Stomach (tissue), 19 donors: ENCODE measurements at places on chromosomes 12 and 14.

- DNase-seq = peak; percentile 75
These were observed 108.5 kb downstream of the ARF6 start for GRCh38 chr14:50001151-50001998.

DNA sequence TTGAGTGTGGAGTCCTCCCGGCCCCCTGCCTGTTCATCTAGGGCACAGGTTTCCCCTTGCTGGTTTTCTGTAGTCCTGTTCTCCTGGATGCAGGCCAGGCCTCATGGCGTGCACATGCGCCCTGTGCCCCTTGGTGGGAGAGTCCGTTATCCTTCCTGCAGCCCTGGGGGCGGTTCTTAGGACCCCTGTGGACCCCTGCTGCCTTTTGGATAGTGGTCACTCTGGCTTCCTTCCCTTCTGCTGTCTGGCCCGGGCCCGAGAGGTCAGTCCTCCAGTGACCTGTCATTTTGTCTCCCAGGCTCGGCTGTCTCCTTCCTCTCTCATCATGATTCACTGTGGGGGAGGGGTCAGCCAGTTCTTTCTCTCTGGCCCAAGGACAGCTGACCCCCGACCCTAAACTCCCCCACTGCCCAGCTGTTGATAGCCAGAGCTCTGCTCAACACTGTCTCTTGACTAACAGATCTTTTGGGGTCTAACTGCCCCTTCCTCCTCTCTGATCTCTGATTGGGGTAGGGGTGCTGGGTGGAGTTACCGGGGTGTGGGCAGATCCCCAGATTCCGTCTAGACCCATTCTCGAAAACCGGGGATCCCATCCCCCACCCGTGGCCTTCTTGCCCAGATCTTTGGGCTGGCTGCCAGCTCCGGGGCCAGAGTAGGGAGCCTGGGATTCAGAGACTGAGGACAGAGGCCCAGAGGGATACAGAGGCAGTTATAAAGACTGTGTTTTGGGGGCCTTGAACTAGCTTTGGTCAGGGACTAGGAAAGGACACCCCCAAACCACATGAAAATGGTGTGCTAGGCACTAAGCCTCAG is 7.0 kb downstream of the CCND2 start:
- no peak for DNase-seq

DNA sequence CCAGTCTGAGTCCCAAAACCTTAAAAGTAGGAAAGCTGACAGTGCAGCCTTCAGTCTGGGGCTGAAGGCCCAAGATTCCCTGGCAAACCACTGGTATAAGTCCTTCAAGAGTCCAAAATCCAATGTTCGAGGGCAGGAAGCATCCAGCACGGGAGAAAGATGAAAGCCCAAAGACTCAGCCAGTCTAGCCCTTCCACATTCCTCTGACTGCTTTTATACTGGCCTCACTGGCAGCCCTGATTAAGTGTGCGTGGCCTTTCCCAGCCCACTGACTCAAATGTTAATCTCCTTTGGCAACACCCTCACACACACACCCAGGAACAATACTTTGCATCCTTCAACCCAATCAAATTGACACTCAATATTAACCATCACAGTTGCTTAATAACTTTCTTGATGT is 372.1 kb upstream of the CCDC196 start:
- DNase-seq = no peak

DNA sequence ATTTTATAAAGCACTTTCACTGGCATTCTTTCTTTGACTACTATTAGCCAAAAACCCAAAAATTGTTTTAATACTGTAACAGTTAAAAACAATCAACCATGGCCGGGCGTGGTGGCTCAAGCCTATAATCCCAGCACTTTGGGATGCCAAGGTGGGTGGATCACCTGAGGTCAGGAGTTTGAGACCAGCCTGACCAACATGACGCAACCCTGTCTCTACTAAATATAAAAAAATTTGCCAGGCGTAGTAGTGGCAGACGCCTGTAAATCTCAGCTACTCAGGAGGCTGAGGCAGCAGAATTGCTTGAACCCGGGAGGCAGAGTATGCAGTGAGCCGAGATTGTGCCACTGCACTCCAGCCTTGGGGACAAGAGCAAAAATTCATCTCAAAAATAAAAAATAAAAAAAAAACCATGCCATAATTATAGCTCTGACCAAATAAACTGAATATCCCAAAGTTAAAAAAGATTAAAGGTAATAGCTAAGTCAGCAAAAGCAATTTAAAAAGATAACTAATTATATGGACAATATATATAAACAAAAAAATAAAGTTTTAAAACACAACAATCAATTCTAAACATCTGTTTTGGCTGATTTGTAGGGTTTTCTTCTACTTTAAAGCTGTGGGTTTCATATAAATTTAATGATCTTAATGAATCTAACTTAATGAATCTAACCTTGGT is 10.0 kb downstream of the SINHCAF start:
- no peak for DNase-seq

DNA sequence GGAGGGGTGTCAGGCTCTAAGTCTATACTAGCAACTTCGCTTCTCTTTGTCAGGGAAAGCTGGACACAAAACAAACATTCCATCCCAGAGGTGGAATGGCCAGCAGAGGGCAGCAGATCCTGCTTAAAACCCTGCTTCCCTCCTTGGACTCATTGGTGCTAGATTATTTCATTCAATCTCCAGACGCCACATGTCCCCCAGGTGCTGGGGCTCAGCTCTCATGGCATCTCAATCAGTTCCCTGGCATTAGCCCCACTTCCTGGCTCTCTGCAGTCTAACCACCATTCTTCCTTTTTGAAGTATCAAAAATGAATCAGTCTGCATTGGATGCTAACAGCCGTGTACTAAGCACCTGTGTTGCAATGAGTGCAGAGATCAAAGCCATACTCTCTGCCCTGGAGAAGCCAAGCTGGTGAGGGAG is 8.1 kb upstream of the PPP1R1A start:
- peak; percentile 79 for DNase-seq

DNA sequence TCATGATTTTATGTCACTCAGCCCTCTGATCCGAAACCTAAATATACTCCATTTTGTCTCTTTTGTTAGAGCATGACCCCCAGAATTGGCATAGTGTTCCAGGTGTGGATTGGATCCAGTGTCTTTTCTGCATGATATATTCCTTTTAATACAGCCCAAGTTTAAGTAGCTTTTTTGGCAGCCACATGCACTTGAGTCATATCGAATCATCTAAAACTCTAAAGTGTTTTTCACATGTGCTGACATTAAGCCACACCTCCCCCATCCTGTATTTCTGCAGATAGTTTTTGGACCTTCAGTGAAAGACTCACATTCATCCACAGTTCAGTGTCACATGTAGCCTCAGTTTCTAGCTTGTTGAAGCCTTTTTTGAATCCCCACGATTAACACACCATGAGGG is 30.6 kb downstream of the BORCS5 start:
- DNase-seq = no peak

GRCh38 chr14:22494486-22495135 is 94.4 kb downstream of the DAD1 start:
- no peak for DNase-seq

GRCh38 chr12:40028296-40028695 is 77.6 kb downstream of the SLC2A13 start:
- DNase-seq = no peak

DNA sequence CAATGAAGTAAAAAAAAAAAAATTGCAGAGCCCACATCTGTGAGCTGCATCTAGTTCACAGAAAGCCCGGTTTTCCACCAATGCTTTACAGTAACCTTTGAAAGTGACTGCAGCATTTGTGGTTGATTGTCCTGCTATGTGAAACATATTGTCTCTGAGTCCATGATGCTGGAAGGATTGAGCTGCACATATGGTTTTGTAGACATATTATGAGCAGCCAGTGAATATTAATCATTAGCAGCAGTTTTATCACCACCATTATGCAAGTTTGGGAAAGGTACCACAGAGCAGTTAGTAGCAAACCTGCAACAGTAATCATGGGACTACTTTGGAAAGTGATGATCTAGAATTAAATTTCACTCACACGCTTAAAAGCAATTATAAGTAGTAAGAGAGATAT is 151.5 kb upstream of the PRICKLE1 start:
- DNase-seq = no peak

GRCh38 chr12:84497819-84498218 is 414.8 kb downstream of the SLC6A15 start:
- peak; percentile 38 for DNase-seq

DNA sequence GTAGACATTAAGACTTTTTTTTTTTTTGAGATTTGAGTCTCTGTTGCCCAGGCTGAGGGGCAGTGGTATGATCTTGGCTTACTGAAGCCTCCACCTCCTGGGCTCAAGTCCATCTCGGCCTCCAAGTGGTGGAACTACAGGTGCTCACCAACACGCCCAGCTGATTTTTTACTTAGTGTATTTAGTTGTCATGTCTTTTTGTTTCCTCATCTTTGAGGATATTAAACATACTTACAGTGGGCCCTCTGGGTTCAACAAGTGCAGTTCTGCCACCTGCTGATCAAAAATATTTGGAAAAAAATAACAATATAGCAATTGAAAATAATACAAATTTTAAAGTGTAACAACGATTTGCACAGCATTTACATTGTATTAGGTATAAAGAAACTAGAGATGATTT is 4.4 kb upstream of the B4GALNT1 start:
- DNase-seq = no peak

DNA sequence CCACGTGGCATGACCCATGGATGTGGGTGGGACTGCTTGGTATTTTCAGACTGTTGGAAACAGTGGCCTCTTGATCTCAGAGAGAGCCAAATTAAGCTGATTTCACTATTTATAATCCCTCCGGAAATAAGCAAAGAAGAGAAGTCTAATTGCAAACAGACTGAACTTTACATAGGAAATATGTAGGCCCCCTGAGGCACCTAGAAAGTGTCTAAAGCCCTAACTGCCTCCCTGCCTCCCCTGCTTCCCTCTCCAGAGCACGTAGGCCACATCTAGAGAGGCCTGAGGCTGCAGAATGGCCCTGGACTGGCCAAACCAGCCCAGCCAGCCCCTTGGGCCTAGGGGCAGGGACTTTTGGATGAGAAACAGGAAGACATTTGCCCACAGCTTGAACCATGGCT is 123.8 kb downstream of the ZFP36L1 start:
- DNase-seq = no peak

- DNase-seq = peak; percentile 73
These were observed 201.9 kb downstream of the DAD1 start for GRCh38 chr14:22386924-22387775.

DNA sequence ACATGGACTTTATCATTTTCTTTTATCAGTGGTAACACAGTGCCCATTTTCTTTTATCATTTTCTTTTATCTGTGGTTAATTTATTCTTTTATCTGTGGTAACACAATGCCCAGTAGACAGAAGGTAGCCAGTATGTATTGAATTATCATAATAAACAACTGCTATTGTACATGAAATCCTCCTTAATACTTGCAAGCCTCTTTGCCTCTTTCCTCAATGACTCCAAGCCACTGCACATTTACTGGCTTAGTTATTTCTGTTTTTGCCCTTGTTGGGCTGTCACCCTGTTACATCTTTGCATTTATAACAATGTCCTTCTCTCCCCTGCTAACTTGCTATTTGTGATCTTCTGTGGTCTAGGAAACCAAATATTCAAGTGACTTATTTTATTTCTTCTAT is 345.0 kb downstream of the ATP23 start:
- no peak for DNase-seq

- DNase-seq = no peak
These were observed 1138.2 kb downstream of the BCL11B start for GRCh38 chr14:98133806-98134205.

- peak; percentile 92 for DNase-seq
These were observed 213.5 kb upstream of the SLC38A2 start for GRCh38 chr12:46585854-46586621.

GRCh38 chr12:117674313-117674712 is 294.5 kb downstream of the KSR2 start:
- DNase-seq = no peak

DNA sequence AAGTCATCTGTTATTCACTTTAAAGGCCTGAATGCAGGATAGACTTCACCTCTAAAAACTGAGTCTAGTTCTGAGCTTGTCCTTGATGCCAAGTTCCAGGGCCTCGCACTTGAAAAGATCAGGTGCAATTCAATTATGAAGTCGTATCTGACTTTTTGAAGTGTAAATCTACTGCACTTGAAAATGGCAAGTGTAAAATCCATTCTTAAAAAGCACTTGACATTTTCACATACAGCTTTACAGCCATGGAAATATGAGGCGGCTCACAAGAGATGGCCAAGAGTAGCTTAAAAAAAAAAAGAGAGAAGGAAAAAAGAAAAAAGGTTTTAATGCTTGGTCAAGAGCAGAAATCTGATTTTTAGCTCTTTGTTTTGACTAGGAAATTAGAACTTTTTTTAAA is 172.5 kb downstream of the GXYLT1 start:
- no peak for DNase-seq

DNA sequence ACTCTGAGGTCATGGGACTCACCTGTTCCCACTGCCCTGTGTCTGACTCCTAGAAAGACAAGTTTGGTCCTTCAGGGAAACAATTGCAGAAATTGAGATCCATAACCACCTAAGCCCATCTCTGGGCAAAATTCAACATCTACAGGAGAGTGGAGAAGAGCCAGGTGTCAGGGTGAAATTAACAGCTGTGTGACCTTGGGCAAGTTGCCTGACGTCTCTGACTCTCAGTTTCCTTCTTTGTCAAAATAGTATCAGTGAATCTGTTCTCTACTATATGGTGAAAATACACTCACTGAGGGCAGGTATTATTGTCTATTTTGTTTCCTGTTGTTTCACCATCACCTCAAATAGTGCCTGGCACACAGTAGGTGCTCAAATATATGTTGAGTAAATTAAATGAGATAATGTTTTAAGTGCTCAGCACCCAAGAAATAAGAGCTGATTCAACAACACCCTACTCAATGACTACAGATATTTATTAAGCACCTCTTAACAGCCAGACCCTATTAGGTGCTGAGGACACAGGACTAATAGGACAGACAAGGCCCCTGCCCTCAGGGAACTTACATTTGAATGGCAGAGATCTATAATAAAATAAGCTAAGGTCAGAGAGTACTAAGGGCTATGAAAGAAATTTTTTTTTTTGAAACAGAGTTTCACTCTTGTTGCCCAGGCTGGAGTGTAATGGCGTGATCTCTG is 14.2 kb upstream of the IFT81 start:
- DNase-seq = no peak
